IMR-90 (cell line): ENCODE measurements at places on chromosomes 13 and 19. TPM values are rescaled to one million over a fixed set of nuclear protein-coding genes. Genes with fewer than 3 reads are reported as not detected.

DNA sequence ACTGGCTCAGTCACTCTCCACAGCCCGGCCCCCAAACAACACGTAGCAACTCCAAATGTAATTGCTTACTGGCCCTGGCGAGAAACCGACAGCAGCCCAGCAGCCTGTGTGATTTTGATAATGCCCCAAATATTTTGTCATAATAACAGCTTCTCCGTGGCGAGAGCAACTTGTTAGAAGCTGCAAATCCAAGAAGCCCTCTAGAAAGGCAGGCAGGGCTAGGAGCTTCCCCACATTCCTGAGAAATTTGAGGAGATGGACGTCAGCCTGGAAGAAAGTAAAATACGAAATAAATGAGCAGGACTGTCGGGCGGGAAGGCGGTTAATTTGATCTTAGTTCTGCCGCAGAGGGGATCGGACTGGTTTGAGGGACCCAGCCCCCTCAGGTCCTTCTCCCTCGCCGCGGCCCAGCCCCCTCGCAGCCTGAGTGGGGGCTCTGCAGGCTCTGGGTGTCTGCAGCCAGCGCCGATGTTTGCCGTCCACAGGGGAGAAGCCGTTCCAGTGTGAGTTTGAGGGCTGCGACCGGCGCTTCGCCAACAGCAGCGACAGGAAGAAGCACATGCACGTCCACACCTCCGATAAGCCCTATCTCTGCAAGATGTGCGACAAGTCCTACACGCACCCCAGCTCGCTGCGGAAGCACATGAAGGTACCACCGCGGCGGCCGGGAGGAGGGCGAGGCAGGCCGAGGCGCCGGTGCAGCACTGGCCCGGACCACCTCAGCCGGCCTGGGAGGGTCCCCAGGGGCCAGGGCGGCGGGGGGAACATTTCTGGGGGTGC is 3.1 kb downstream of the ZIC2 start:
- H3K27ac ChIP-seq: no peak overlapping the region
- peaks cover 89% of the 10 kb centered on the region for H3K27me3 ChIP-seq
- no peaks in the 10 kb centered on the region; the same call in 1 of the 2 replicates for H3K4me1 ChIP-seq
- DNase-seq: no peak
- H3K36me3 ChIP-seq: no peaks in the 10 kb centered on the region

DNA sequence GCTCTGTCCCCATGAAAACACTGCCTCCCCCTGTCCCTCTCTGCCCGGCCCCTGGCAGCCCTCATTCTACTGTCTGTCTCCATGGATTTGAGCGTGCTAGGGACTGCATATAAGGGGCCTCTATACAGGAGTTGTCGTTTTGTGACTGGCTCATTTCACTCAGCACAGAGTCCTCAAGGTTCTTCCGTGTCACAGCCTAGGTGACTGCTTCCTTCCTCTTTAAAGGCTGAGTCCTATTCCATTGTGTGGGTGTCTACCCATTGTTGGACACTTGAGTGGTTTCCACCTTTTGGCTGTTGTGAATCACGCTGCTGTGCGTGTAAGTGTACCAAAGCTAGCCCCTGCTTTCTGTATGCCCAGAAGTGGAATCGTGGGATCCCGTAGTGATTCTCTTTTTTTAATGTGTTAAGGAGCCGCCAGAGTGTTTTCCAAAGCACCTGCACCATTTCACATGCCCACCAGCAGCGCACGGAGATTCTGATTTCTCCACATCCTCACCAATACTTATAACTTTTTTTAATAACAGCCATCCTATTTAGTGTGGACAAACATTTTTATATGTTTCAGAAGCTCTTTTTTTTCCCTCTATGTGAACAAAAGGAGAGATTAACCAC is 116.7 kb downstream of the COL4A2 start:
- no peak for DNase-seq
- peaks cover 22% of the 10 kb centered on the region for H3K4me1 ChIP-seq
- peaks cover 46% of the 10 kb centered on the region for H3K36me3 ChIP-seq
- H3K27ac ChIP-seq: peak overlapping the region; percentile 1; the same call in 1 of the 2 replicates
- no peaks in the 10 kb centered on the region for H3K27me3 ChIP-seq

DNA sequence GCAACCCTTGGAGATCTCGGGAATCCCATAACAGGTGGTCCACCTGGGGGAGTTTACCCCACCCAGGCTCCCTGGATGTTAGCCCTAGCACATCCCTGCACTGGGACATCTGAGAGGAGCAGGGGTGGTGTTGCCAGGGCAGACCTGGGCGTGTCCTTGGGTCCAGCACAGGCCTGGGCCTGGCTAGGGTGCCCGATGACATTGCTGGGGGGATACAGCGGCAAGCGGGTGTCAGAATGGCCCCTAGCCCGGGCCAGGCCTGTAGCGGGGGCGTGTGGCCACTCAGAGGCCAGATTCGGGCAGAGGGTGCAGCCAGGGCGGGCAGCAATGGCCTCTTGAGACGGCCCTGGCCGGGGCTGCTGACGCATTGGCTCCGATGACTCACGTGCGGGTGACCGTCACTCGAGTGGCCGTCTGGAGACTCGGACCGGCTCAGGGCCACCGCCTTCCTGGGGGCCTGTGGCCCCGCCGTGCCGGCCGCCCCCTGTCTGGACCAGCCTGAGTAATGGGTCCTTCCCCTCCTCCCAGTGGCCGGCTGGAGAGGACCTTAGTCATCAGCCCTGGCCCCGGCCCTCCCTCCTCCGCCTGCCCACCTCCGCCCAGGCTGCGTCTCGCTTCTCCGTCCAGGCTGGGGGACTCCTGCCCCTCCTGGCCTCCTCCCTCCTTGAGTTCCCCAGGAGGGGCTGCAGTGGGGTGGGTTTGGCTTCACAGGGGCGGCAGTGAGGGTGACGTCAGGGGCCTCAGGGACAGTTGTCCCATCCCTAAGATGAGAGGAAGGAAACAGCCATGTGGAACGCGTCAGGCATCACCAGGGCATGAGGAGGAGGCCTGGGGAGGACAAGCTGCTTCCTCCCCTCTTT is 23.2 kb upstream of the CRTC1 start:
- H3K27me3 ChIP-seq: no peaks in the 10 kb centered on the region
- peaks cover 41% of the 10 kb centered on the region for H3K4me1 ChIP-seq
- no peak overlapping the region for H3K4me3 ChIP-seq
- peaks cover 4% of the 10 kb centered on the region; the same call in 1 of the 2 replicates for H3K36me3 ChIP-seq
- peak; percentile 69 for DNase-seq

- H3K4me3 ChIP-seq: no peak overlapping the region
- H3K27ac ChIP-seq: no peak overlapping the region
- H3K4me1 ChIP-seq: peaks cover 8% of the 10 kb centered on the region; the same call in 1 of the 2 replicates
- H3K27me3 ChIP-seq: no peaks in the 10 kb centered on the region
Observed at GRCh38 chr13:51679616-51680015, 95.4 kb downstream of the WDFY2 start.

GRCh38 chr19:45443462-45444317 is 20.0 kb upstream of the ERCC1 start:
- DNase-seq: peak; percentile 82
- H3K36me3 ChIP-seq: no peaks in the 10 kb centered on the region
- no peaks in the 10 kb centered on the region for H3K27me3 ChIP-seq

- no peak overlapping the region for H3K27ac ChIP-seq
- no peak overlapping the region for H3K4me3 ChIP-seq
- H3K36me3 ChIP-seq: peaks cover 60% of the 10 kb centered on the region
- peak; percentile 70 for DNase-seq
Observed at GRCh38 chr13:20984879-20985278, 76.5 kb downstream of the LATS2 start.

- no peak for DNase-seq
- no peaks in the 10 kb centered on the region for H3K4me1 ChIP-seq
- H3K27ac ChIP-seq: no peak overlapping the region
- H3K36me3 ChIP-seq: no peaks in the 10 kb centered on the region
- H3K27me3 ChIP-seq: no peaks in the 10 kb centered on the region
- no peak overlapping the region for H3K4me3 ChIP-seq
Observed at GRCh38 chr13:39931505-39931904, 276.0 kb downstream of the COG6 start.

GRCh38 chr13:36438594-36439483 is 6.5 kb downstream of the CCNA1 start:
- DNase-seq: no peak
- H3K27me3 ChIP-seq: peaks cover 9% of the 10 kb centered on the region
- no peaks in the 10 kb centered on the region for H3K36me3 ChIP-seq
- H3K27ac ChIP-seq: no peak overlapping the region

GRCh38 chr19:13597640-13598039 is 91.4 kb upstream of the CACNA1A start:
- H3K27ac ChIP-seq: no peak overlapping the region
- H3K4me1 ChIP-seq: no peaks in the 10 kb centered on the region

Gene ZNF443
- polyA plus RNA-seq: 0.52 and 0.79 TPM in 2 replicates

DNA sequence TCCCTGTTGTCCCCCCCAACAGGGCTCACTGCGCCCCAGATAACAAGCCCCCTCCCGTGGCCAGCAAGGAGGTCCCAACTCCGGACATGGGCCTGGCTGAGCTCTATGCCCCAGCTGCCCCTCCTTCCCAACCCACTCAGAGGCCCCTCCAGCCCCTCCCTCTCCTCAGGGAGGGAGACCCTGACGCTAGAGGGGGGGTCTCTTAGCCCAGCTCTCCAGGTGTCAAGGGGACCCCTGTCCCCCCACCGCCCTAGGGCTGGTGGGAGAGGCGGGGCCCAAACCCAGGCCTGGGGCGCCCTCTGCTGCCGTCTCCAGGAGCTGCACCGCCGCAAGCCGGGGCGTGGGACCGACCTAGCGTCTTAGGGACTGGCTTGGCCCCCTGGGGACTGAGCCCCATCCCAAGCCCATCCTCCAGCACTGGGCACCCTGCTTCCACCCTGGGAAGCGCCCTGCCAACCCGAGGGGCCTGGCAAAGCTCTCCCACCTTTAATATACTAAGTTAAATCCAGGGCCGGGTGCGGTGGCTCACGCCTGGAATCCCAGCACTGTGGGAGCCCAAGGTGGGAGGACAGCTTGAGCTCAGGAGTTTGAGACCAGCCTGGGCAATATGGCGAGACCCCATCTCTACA is 1.4 kb downstream of the GRIN3B start:
- no peak overlapping the region for H3K4me3 ChIP-seq
- DNase-seq: no peak
- H3K4me1 ChIP-seq: no peaks in the 10 kb centered on the region
- H3K36me3 ChIP-seq: no peaks in the 10 kb centered on the region
- H3K27me3 ChIP-seq: peaks cover 34% of the 10 kb centered on the region

DNA sequence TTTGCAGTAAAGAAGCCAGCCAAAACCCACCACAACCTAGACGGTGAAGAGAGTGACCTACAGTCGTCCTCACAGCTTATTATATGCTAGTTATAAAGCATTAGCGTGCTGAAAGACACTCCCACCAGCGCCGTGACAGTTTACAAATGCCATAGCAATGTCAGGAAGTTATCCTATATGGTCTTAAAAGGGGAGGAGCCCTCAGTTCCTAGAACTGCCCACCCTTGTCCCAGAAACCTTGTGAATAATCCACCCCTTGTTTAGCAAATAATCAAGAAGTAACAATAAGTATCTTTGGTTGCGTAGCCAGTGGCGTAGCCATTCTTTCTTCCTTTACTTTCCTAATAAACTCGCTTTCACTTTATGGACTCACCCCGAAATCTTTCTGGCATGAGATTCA is 227.9 kb upstream of the ARGLU1 start:
- no peak overlapping the region for H3K27ac ChIP-seq
- DNase-seq: no peak
- no peaks in the 10 kb centered on the region for H3K27me3 ChIP-seq
- no peaks in the 10 kb centered on the region for H3K36me3 ChIP-seq
- H3K4me1 ChIP-seq: no peaks in the 10 kb centered on the region

Gene RXFP2
- not detected in 2 replicates for polyA plus RNA-seq

Gene LHB
- not detected in 2 replicates for polyA plus RNA-seq
